ENCODE measurements at places on chromosomes 7 and 10. TPM values are rescaled to one million over a fixed set of nuclear protein-coding genes. Genes with fewer than 3 reads are reported as not detected.

The DLG5 gene
- total RNA-seq, result 45.3 TPM

DNA sequence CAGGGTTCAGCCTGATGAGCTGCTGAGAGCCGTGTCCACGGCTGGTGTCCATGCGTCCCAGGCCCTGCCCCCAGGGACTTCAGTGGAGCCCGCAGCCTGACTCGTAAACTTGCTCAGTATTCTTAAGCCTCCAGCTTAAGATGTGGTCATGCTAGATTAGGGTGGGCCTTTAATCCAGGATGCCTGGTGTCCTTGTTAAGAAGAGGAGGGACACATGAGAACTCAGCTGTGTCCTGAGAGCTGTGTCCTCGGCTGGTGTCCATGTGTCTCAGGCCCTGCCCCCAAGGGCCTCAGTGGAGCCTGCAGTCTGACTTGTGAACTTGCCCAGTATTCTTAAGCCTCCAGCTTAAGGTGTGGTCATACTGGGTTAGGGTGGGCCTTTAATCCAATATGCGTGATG, 23.0 kb downstream of the DOCK1 start:
- H3K27ac ChIP-seq, result no peak overlapping the region
- H3K27me3 ChIP-seq, result no peaks in the 10 kb centered on the region
- H3K4me3 ChIP-seq, result no peak overlapping the region
- H3K4me1 ChIP-seq, result peaks cover 46% of the 10 kb centered on the region

- no peak overlapping the region for H3K27ac ChIP-seq
- peaks cover 55% of the 10 kb centered on the region for H3K27me3 ChIP-seq
- H3K4me1 ChIP-seq, result peaks cover 8% of the 10 kb centered on the region
- no peaks in the 10 kb centered on the region for H3K36me3 ChIP-seq
- peak overlapping the region; percentile 35 for H3K4me3 ChIP-seq
- DNase-seq, result no peak
Measured at GRCh38 chr10:101284101-101284743, 55.0 kb upstream of the LBX1 start.

DNA sequence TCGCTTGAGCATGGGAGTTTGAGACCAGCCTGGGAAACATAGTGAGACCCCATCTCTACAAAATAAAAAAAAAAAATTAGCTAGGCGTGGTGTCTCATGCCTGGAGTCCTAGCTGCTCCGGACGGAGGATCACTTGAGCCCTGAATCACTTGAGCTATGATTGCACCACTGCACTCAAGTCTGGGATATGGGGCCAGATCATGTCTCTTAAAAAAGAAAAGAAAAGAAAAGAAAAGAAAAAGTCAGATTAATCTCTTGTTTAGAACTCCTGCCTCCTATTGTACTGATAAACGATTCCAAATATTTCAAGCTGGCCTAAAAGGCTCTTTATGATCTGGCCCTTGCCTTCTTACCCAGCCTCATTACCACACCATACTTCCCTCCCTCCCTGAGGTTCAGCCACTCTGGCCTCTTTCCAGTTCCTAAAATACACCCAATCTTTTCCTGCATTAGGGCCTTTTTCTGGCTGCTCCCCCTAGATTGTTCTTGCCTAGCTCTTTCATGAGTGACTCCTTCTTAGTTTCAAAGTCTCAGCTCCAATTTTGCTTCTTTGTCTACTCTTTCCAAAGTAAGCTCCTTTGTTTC, 41.7 kb downstream of the VCL start:
- no peaks in the 10 kb centered on the region for H3K36me3 ChIP-seq
- peak; percentile 81 for DNase-seq
- H3K27ac ChIP-seq, result peak overlapping the region; percentile 78
- H3K27me3 ChIP-seq, result no peaks in the 10 kb centered on the region
- H3K4me3 ChIP-seq, result no peak overlapping the region

DNA sequence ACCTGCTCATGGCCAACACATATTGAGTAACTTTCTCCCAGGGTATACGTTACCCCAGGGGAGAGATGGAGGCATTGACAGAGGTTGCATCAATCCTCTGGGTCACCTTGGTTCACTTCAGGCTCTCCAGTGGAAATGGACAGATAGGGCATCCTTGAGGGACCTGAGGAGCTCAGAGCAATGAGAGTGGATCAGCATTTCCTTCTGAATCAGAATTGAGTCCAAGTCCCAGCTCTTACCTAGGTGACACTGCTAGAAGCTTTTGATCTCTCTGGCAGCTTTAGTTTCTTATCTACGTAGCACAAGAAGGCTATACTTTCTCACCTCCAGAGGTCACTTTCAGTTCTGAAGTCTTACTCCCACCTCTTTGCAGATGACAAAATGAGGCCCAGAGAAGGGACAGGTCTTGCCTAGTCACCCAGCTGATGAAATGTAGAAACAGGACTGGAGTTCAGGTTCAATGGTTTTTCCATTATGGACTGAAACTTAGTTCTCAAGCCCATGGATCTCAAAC, 35.2 kb downstream of the PANK1 start:
- DNase-seq, result no peak
- H3K27ac ChIP-seq, result no peak overlapping the region
- no peak overlapping the region for H3K4me3 ChIP-seq
- no peaks in the 10 kb centered on the region for H3K4me1 ChIP-seq

Measured in sigmoid colon (tissue), 7 donors.